ENCODE measurements at places on chromosomes 3 and 15.

DNA sequence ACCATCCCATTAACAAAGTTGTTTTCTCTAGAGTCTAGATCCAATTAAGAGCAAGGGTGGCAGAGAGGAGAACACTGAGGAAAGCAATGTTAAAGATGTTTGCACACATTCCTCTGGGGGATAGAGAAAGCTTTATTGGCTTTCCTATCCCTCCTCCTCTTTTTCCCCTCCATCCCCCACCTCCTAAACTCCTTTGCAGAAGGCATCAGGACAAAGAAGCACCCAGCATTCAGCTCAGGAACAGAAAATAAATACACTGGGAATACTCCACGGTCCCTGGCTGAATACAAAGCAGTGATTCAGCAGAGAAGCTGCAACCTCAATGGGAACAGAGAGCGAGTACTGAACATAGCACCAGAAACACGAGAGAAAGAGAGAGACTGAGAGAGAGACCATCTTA lies 21.9 kb downstream of the LSAMP start:
- no peak for DNase-seq

- DNase-seq, result no peak
These were observed 44.9 kb upstream of the B3GALNT1 start for GRCh38 chr3:161150001-161150525.

DNA sequence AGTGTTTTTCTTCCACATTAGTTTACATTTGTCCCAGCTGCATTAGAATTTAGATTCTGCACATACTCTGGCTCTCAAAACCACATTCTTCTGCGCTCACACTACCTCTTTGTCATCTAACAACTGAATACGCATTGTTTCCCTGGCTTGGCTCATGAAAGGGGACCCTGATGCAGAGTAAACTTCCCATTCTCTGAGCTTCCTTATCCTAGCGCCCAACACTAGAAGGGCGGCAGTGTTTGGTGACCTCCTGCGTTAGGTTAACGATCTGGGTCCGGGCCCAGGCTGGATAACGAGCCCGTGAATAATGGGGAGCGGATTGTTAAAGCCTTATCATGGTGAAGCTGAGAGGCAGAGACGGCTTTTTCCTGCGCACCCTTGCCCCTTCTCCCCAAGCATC lies 63.9 kb downstream of the ETV5 start:
- no peak for DNase-seq

- DNase-seq, result no peak
These were observed 7.8 kb upstream of the KIF7 start for GRCh38 chr15:89662893-89663626.

GRCh38 chr15:79282371-79283251 lies at the start of gene ANKRD34C:
Gene ANKRD34C (plus strand): TSS chr15:79282722. CDS start chr15:79293285, 10,563 bp downstream.
- no peak for DNase-seq

DNA sequence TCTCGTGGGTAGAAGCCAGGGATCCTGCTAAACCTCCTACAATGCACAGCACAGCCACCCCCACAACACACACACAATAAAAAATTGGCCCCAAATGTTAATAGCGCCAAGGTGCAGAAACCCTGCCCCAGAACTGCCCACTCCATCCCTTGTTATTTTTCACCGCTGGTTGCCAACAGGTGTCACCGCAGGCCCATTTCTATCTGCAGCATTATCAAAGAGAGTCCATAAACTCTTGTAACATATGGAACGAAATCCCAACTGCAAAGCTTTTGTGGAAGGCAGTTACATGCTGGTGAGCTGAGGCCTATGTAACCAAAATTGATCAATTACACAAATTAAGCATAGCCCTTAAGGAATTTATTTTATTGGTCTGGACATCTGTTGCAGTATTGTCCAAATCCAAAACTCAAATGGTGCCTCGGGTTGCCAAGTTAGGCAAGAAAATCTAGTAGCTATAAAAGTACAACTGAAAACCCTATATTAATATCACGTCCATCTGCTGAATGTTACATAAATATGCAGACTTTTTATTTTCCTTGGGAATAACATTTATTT lies 66.2 kb downstream of the SAMMSON start:
- DNase-seq, result no peak
